Activated naive CD4-positive, alpha-beta T cell treated with anti-CD3 and anti-CD28 coated beads for 36 hours (primary cell): ENCODE measurements at places on chromosomes 2 and 18. TPM values are rescaled to one million over a fixed set of nuclear protein-coding genes. Genes with fewer than 3 reads are reported as not detected.

CCDC150 gene
- 10.8 TPM for total RNA-seq

RND3 gene
- not detected for total RNA-seq

UGT1A10 gene
- not detected for total RNA-seq

ABHD1 gene
- 0.17 TPM for total RNA-seq

B3GNT2 gene
- 33.0 TPM for total RNA-seq

DNA sequence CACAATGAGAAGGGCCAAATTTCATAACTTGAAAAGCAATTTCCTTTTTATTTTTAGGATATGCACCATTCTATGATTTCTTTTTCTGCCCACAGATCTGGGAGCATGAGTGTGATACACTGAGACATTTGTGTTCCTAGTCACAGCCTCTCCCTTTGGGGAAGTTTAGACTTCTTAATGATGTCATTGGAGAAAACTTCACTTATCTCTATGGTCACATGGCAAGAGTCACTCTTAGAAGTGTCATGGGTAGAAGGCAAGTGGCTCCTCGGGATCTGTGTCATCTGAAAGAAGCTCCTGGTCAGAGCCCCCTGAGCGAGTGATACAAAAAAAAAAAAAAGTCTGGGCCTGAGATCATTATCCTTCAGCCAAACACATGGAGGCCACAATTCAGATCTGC lies 62.5 kb upstream of the LGALSL start:
- no peak for DNase-seq

- DNase-seq: no peak
Measured at GRCh38 chr2:14861181-14861580, 228.7 kb downstream of the LRATD1 start.

- DNase-seq: no peak
Measured at GRCh38 chr2:64608867-64609226, 44.9 kb downstream of the SERTAD2 start.

DNA sequence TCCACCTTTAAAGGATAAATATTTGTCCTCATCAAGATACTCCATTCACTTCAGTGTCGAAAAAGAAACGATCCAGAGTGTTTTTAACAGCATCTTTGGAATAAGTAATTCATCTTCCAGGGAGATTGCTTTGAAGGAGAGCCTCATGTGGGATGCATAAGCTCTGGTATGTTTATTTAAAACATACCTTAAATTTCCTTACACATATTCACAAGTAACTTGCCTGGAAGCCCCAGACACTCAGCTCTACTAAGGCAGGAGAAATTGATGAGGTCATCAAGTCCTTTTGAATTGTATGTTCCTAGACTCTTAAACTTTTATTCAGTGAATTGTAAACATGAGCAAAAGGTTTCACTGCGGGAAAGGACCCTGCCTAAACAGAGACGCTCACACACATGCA lies 103.0 kb downstream of the CDK15 start:
- no peak for DNase-seq
